Stimulated activated CD8-positive, alpha-beta memory T cell treated with anti-CD3 and anti-CD28 coated beads, Interleukin-7, amount 100 ng/mL, for 1 hour (primary cell): ENCODE measurements at places on chromosomes 1 and 21.

- DNase-seq = no peak
Observed at GRCh38 chr21:16870103-16870502, 642.7 kb upstream of the CXADR start.

DNA sequence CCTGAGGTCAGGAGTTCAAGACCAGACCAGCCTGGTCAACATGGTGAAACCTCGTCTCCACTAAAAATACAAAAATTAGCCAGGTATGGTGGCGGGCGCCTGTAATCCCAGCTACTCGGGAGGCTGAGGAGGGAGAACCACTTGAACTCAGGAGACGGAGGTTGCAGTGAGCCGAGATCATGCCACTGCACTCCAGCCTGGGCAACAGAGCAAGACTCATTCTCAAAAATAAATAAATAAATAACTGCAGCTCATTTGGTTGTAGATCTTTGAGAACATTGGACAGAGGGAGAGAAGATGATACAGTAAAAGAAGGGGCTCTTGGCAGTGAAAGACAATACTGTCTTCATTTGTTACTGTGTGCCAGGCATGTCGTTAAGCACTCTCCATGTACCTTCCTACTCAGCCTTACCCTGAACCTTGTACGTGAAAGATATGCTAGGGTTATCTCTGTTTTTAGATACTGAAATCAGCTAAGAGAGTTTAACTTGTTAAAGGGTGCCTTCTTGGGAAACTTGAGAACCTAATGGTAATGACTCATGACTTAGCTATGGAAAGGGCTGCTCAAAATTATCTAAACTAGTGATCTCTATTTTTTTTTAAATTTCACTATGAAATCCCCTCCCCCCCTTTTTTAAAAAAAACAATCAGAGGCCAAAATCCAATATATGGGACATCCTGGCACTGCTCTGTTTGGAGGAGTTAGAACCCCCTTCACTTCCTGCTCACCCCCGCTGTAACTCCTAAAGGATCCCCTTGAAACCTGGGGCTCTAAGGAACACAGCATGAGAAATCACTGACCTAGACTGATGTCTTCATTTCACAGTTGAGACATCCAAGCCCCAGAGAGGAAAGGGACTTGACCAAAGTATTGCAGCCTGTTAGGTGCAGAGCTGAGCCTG lies 6.8 kb upstream of the KPNA6 start:
- DNase-seq = no peak

GRCh38 chr21:45592208-45592619 lies 50.0 kb upstream of the SLC19A1 start:
- DNase-seq = peak; percentile 23

- DNase-seq = no peak
Observed at GRCh38 chr1:165815725-165816124, 11.7 kb upstream of the UCK2 start.

DNA sequence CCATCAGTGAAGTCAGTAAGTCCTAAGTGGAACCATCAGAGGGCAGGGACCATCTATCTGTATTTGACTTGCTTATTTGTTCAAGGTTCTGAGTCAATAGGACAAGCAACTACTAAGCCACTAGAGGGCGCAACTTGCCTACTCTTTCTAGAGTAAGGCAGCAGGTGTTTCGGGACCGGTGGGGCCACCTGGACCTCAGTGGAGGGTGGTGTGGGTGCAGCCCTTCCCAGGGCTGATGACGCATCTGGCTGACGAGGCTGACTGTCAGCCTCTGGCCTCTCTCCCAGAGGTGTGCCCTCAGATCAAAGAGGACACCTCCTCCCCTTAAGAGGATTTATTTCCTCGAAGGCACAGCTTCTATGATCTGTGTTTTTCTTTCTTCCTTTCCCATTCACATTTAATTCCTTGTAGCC lies 6.6 kb downstream of the CBR3 start:
- DNase-seq = peak; percentile 54

- DNase-seq = no peak
Observed at GRCh38 chr1:3149277-3149676, 80.3 kb downstream of the PRDM16 start.

GRCh38 chr1:74686928-74687327 lies 13.3 kb upstream of the ERICH3 start:
- no peak for DNase-seq
